Tongue (tissue), 3 donors: ENCODE measurements at places on chromosomes 3 and 15.
A peak's percentile ranks its signal among the peaks of the same experiment; 100 is the strongest.

DNA sequence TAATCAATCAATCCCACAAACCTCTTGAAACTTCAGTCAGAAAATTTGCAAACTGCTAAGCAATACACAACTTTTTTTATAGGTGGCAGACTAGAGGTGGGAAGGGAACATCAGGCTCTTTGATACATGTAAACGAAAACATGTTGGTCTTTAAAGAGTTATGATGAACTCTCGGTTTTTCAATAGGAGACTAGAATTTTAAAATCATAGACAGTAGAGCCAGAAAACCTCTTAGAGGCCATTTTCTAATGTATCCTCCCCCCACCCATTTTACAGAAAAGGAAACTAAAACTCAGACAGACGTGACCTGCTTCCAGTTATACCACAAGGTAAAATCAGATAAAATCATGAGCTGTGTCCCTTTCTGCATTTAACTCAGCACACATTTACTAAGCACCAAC lies 179.1 kb upstream of the LPP start:
- DNase-seq = no peak

DNA sequence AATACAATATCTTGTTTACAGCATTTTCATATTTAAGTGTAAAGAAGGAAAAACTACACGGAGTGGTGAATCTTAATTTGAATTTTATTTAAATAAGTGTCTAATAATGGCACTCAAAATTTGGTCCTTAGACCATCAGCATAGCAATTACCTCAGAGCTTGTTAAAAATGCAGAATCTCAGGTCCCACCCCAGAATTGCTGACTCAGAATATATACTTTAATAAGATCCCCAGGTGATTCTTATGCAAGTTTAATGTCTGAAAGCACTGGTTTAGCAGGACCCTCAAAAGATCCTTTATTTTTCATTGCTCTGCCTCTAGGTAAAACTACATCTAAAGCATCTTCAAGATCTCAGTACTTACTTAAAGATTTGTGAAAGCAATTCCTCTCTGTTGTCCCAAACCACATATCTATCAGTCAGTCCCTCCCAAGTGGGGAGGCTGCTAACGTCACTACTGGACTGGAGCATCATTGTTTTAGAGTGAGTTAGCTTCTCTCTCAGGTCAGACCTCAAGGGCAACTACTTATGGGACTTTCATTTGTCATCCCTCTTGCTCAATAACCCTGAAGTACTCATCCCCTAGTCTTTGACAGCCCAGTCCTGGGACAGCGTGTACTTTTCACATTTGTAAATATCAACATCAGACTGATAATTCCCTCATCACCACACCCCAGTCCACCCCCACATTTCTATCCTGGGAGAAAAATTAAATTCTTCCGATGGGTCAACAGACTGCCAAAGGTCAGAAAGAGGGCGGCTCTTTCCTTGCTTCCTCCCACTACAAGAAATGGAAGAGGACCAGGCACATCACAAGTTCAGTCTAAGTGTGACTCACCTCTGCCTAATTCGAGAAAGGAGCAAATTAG lies 76.7 kb downstream of the CBLB start:
- DNase-seq = peak; percentile 13

DNA sequence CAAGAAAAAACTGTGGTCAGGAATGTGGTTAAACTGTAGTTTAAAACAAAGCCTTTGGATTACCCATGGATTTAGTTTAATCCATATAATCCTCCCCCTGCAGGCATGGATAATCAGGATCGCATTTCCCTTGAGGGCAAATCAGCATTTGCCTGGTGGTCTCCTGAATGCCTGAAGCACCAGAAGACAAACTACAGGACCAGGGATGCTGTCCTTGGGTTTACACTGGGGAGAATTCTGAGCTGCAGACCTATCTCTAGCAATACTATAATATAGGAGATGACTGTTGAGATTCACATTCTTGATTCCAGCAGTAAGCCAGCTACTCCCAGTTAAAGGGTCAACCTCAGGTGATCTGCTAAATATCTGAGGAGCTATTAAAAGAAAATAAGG lies 10.6 kb downstream of the PIK3CB start:
- DNase-seq = peak; percentile 35

DNA sequence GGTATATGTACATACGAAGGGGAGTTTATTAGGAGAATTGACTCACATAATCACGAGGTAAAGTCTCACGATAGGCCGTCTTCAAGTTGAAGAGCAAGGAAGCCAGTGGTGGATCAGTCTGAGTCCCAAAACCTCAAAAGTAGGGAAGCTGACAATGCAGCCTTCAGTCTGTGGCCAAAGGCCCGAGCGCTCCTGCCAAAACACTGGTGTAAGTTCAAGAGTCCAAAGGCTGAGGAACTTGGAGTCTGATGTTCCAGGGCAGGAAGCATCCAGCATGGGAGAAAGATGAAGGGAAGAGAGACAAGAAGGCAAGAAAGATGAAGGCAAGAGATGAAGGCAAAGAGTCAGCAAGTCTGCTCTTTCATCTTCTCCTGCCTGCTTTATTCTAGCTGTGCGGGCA lies 16.8 kb upstream of the LRRN1 start:
- no peak for DNase-seq

DNA sequence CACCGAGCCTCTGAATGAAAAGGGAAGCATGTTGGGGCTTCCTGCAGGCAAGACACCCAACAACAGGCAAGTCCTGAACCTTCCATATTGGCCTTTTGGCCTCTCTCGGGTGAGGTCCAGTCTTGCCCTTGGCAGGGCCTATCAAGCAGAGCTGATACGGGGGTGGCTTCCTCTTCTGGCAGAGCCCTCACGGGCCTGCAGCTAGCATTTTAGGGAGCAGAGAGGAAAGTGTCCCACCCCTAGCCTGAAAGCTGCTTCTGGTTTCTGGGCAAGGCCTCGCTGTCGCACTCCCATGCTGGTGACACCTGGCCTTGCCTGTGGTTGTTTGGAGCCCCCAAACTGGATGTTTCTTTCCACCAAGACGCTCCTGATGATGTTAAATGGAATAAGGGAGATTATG lies 31.8 kb upstream of the CTSH start:
- no peak for DNase-seq

- no peak for DNase-seq
These were observed 311.7 kb upstream of the SEMA6D start for GRCh38 chr15:47405365-47406162.

DNA sequence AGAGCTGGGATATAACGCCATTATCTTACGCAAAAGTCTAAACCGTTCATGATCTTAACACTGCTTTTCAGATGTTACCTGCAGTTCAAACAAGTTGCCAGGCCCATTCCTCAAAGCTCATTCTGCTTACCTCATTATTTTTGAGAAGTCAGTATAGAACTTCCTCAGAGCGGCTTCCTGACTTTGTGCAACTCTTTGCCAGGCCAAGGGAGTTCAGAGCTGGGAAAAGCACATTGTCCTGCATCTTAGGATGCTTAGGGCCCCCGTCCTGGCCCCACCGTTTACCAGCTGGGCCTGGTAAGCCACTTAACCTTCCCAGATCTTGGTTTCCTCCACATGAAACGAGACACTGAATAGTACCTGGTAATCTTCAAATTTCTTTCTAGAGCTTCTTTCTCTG lies 6.8 kb upstream of the C2CD4B start:
- DNase-seq = no peak

DNA sequence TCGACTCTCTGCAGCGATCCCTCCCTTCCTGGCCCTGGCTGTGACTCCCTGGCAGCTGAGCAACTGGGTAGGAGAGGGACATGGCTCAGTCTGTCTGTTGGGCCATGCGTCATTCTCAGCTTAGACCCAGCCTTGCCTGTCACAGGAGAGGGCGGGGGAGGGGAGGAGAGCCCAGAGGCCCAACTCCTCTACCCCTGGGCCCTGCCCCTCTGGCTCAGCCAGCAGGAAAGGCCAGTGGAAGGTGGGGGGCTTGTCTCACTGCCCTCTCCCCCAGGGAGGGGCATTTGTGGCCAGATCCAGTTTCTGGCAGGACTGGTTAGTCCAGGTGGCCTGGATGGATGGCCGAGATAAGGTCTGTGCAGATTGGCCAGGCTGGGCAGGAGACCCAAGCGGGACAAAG lies 31.6 kb downstream of the DNAJB8 start:
- no peak for DNase-seq

DNA sequence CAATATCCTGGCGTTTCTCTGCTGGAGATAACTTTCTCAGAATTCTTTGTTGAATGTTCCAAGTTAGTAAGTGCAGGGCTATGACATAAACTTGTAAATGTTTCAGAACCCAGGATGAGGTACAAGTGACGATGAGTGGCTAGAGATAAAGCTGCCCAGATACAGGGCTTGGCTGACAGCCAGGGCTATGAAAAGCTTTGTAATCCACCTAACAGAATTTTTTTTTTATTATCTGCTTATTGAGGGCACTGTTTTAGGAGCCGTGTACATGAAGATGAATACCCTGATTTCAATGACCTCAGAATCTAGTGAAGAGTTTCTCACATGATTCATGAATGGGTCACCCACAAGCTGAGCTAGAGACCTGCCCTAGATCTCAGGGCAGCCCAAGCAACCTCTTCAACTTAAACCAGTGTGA lies 431.4 kb downstream of the DIPK2A start:
- DNase-seq = no peak

GRCh38 chr3:106965307-106965706 lies 411.9 kb upstream of the CCDC54 start:
- no peak for DNase-seq

DNA sequence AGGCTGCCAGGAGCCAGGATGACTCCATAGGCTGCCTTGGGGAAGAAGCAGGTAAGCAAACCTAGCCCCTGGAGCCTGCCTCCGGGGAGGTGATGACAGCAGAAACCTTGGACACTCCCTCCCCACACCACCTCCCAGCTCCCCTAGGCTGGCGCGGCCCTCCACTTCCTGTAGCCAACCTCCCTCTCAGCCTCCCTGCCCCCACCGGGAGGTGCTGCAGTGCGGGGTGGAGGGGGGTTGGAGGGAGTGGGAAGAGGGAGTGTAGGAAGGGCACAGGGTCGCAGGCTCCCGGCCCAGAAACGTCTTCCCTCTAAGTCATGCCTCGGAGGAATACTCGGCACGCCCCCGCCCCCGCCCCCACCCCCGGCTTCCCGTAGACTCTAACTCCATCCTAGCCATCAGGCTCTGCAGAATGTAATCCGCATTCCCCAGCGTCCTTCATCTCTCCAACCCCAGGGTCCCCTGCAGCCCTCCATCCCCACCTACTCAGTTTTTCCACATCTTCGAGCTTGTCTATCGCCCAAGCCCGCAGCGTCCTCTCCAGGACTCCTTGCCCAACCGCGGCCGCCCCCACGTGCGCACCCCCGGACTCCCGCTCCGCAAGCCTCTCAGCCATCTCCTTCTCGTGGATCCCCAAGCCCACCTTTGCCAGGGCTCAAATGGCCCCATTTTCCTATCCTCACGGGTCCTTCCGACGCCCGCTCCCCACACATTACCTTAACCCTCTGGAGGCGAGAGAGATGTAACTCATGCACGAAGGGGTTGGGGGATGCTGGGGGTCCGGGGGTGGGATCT lies 528 bp downstream of the LPCAT4 start:
- peak; percentile 58 for DNase-seq

GRCh38 chr15:49673861-49674260 lies 53.0 kb downstream of the DTWD1 start:
- DNase-seq = no peak

DNA sequence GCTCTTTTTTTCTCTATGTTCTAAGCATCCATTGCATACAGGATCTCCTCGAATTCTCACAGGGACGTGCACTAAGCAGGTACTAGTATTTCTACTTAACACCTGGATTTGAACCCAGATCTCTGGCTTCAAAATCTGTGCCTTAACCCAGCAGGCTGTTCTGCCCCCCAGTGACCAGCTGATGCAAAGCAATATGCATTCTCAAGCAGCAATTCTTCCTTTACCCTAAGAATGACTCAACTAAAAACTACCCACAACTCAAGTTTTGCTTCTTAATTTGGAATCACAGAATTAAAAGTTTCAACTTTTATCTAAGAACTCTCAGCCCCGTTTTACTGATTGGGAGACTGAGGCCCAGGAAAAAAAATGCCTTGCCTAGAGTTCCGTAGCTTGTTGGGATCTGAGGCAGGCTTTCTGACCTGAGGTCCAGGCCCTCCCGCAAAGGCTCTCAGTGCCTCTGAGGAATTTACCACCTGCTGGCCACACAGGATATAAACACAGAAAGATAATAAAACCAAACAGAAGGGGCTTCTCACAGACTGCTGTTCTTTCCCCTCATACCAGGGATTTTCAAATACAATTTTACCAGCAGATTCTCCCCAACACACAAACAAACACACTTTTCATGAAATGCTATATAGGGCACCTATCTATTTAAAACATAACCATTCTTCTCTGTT lies 115.4 kb upstream of the RAD18 start:
- no peak for DNase-seq

DNA sequence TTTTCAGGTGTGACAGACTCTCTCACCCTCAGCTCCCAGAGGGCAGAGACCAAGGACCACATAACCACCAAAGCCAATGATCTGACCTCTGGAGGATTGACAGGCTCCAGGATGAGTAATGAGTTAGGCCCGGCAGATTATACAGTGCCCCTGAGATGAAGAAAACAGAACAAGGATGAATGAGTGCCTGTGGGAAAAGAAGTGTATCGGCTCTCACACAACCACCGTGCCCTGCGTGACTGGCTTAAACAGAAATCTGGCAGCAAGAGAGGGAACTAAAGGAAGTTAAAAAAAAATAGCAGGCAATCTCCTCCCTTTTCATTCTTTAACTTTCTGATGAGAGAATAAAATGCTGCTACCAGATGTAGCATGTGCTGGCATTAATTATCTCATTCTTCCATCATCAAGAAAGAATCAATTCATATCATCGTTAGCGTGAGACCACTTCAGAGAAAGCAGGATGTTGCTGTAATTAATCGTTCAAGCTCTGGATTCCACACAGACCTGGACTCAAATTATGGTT lies 227.5 kb upstream of the COL8A1 start:
- DNase-seq = no peak

GRCh38 chr15:87661454-87662355 lies 594.8 kb downstream of the NTRK3 start:
- peak; percentile 48 for DNase-seq

DNA sequence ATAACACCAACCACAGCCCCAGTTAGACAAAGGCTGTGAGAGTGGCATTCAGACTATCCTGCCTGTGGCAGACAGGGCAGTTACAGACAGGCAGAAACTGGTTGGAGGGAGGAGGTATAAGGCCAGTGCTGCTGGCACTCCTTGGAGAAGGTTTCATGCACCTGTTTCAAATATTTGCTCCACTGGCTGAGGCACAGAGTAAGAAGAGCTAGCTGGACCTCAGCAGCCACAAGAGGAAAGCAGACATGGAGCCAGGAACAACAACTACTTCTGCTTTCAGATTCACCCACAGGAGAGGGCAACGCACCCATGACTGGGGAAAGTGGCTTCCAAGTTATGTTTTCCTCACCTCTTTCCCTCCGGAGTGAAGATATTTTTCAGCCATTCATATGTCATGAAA lies 11.5 kb upstream of the PRKAR2A start:
- DNase-seq = peak; percentile 12

DNA sequence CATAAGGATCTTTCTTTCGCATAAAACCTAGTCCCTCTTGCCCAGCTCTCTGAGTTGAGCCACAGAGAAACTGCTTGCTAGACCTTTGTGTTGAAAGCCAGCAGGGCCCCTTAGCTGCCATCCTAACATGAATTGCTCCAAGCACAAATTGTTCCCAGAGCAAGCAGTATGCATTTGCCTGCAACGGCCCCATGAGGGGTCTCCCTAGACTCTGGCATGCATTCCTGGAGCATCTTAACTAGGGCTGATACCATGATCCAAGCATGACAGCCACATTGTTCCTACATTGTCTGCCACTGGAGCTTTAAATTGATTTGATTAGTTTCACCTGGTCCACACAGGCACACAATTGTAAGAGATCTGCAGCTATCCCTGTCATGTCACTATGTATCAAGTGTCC lies 428.1 kb downstream of the TAFA4 start:
- DNase-seq = no peak
